ENCODE measurements at places on chromosomes 2 and 18. TPM values are rescaled to one million over a fixed set of nuclear protein-coding genes. Genes with fewer than 3 reads are reported as not detected.

GRCh38 chr2:98730053-98730706 lies 752 bp downstream of the MGAT4A start:
- DNase-seq: peak; percentile 69

Gene VWC2L
- total RNA-seq: not detected

DNA sequence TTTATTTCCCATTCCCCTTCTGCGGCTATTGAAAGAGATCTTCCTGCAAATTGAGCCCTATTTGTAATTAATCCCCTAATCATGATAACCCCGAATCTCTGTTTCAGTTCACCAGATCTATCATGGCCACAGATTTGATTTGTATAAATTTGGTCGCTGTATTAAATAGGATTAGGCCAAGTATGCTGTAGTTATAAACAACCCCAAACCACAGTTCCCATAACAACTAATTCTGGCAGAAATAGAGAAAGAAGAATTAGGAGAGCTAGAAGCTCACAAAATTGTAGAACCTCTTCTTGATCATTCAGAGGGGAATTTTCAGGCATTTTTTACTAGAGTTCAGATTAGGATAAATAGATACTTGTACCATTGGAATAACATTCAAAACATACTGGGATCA lies 433.7 kb upstream of the TNP1 start:
- DNase-seq: no peak

DNA sequence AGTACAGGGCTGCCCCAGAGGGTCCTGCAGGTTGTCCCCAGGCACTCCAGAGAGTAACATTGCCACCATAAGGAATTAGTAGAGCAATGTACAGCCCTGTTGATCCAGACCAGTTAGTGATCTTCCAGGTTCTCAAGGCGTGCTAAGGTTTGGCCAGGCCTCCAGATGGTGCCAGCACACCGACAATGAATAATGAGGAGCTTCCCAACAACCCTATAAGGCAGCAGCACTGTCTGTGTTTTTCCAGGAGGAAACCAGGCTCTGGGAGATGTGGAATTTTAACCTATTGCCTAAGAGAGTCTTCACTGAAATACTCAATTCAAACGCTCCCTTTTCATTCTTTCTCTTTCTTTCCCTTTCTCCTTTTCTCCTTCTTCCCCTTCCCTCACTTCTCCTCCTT lies 122.1 kb downstream of the MGAT5 start:
- DNase-seq: no peak

DNA sequence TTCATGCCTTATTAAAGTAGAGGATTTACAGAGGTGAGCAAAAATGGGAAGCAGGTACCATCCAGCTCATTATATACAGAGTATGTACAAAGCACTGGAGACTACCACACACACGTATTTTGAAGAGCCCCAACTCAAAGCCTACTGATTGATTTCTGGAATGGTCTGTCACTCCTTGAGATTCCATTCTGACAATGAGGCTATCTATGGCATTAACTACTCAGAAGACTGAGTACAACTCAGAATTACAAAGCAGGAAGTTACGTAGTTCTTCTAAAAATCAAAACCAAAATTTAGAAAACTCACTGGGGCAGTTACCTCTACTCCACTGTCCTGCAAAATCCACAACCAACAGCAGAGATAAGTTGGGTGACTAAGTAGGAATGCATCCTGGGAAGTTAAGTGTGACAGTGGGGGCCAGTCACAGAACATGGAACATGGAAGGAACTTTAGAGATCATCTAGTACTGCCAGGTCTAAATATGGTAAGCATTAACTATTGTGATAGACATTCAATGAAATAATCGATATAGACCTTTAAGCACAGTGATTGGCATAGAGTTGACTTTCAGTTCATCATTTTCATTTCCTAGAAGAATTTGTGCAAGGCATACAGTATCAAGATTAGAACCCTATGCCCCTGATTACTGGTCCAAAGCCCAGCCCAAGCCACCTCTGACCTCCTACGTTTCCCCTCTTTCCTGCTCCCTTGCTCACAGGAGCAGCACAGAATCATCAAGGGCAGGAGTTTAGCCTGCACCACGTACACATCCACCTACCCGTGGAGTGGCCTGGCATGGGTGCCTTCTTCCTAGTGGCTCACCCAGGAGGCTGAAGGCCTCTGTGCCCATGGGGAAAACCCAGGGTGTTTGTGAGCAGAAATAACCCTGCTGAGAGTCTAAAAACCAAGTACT lies 80.1 kb upstream of the FOSL2 start:
- no peak for DNase-seq

DNA sequence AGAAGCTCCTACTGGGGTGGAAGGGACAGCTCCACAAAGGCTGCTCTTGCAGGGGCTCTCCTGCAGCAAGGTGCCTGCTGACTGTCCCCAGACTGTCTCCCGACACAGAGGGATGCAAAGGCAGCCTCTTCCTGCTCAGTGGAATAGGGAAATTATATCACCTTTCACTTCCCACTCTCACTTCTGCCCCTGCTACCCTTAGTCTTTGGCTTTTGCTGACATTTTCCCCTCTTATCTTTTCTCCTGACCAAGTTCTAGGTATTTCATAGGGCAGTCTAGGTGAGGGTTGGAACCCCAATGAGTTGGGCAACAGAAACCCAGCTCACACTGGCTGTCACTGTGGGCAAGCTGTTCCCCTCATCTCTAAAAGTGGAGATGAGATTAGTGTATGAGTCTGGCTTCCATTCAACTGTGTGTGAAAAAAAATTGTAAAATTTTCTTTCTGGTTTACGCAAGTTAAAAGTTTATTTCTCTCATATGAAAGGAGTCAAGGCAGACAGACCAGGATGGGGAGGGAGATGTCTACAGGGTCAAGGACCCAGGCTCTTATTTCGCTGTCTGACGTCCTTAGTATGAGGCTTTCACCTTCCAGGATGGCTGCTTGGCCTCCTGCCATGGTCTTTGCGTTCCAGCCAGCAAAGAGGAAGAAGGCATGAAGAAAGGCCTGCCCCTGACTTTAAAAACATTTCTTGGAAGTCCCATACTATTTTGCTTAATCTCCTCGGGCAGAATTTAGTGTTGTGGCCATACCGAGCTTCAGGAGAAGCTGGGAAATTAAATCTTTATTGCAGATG lies 7.5 kb upstream of the MOCOS start:
- DNase-seq: peak; percentile 76

Measured in ureter (tissue), 1 donor.